ENCODE measurements at places on chromosomes 7 and 10.

GRCh38 chr7:130493275-130493873, 1.5 kb downstream of the MEST start:
- no peak for DNase-seq

DNA sequence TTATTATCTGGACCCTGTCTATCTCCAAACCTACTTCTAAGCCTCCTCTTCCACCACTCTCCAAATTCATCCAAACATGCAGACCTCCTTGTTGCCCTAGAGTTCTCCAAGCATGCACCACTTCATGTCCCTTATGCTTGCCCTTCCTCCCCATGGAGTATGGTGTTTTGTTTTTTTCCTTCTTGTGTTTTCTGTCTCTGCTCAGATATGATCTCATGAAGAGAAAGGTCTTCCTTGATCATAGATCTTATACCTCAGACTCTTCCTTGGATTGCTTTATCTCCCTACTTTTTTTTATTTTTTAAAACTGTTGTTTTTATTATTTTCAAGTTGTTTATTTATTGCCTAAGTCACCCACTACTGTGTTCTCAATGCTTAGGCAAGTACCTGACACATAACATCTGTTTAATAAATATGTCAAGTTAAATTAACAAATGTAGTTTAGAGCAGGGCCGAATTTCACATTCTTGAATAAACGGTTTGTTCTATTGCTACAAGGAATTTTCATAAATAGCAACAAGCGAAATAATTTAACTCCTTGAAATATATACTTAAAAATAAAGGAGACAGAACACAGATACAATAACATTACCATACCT, 84.5 kb downstream of the HGF start:
- no peak for DNase-seq

GRCh38 chr7:45146531-45147379, 10.8 kb upstream of the RAMP3 start:
- DNase-seq, result no peak

GRCh38 chr10:33039181-33039580, 81.2 kb upstream of the ITGB1 start:
- DNase-seq, result no peak

- DNase-seq, result peak; percentile 4
Observed at GRCh38 chr10:43595739-43596298, 10.4 kb upstream of the ZNF485 start.

- no peak for DNase-seq
Observed at GRCh38 chr10:133166504-133166827, 6.4 kb downstream of the KNDC1 start.

DNA sequence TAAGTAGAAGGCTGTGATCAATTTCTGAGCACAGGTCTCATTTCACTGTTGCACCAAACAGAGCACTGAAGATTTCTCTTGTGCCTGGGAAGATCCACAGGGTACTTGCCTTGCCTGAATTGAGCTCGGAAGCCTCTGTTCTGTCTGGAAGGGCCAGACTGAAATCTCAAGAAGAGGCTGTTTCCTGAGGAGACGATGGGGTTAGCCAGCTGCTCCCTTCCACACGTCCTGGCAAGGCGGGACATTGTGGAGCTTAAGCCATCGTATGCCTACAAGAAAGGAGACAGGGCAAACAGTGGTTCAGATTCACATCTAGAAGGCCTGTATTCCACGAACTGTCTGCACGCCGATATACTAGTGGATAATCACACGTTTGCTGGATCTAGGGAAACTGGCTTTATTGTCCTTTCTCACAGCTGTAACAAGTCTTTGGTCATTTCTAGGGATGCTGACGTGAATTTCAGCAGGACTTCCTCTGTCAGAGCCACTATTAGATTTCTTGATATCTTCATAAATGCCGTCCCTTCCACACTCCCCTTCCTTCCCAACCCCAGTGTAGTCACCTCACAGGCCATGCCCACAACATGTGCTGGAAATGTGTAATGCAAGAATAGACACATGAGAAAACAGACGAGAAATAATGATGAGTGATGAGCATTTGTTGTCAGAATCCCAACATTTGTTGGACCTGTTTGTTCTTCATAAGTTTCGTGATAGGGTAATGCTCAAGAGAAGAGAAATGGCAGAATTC, 137.2 kb upstream of the RSU1 start:
- no peak for DNase-seq

- no peak for DNase-seq
Observed at GRCh38 chr7:118158766-118159165, 25.2 kb upstream of the LSM8 start.

DNA sequence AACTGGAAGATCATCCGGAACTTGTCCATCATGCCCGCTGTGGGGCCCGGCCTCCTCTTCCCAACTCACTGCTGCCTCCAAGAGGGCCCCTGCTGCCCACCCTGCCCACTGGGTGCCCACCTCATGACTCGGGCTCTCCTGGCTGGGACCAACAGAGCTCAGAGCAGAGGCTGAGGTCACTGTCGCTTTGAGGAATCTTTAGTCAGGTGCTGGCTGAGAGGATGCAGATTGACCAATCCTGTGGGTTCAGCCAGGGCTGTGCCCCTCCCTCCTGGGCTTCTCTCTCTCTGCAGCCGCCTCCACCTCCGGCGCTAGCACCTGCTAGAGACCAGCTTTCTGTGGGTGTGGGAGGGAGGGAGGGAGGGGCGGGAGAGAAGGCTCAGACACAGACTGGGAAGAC, at the start of gene CALHM1:
CALHM1 (minus strand) TSS at position 181 of the 400 bp plus-strand sequence; CDS start at position 32, 149 bp downstream.
- DNase-seq, result no peak

GRCh38 chr10:23367896-23368595, 23.4 kb upstream of the C10orf67 start:
- DNase-seq, result no peak

GRCh38 chr10:4201866-4202825, 417.1 kb upstream of the KLF6 start:
- no peak for DNase-seq

DNA sequence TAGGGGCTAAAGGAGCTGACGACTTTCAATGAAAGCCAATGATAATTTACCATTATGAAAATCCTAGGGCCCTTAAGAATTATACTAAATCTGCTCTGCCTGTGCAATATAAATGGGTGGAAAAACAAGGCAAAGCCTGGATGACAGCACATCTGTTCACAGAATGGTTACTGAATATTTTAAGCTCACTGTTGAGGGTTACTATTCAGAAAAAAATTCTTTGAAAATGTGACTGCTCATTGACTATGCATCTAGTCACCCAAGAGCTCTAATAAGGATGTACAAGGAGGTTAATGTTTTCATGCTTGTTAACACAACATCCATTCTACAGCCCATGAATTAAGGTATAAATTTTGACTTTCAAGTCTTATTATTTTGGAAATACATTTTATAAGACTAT, 8.9 kb downstream of the DKK1 start:
- no peak for DNase-seq

DNA sequence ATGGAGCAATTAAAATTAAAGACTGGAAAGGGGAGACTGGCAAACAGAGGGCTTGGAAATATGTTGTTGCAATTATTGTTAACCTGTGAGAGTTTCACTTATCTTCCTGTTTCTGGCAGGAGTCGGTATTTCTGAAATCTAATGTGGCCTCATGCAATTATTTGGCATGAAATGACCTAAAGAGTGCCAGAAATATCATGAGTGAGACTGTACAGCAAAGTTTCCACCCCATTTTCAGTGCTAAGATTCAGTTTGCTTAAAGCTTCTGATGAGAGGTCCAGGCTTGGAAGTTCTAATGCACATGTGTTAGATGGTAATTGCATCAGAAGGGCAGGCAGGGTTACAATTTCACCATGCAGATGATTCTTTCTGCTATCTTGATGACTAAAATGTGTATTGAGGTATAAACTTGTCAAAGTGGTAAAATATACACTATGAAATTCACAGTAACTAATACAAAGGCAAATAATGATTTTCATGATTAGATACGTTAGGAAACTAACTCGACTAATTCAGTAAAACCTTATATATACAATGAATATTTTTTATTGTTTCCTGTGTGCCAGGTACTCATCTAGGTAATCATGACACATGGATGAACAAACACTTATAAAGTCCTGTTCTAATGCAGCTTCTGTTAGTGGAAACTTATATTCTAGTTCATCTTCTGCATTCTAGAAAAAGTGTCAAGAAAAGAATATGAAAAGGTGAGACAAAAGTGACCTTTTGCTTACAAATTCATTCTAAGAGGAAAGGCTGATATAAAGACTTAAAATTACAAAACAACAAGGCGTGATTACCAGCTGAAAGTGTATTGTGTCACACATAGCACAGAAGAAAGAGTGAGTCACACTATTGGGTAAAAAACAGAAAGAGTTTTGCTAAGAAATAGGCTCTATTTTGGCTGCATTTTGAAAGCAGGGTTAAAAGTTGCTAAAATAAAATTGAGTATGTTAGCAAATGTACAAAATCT, 533.4 kb upstream of the SEMA3D start:
- DNase-seq, result no peak

DNA sequence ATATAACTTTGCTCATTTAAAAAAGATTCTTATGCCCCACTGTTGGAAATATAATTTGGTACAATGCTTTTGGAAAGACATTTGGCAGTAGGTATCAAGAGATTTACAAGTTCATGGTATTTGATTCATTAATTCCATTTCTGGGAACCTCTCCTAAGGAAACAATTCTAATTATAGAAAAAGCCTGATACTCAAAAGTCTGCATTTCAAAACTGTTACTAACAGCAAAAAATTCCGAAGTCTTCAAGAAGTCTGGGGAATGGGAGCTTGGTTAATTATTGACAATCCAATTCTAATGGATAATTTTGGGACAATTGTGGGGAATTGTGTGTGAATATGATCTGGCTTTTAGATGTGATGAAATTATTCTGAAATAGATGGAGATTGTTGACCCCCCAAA, 59.6 kb downstream of the HDAC9 start:
- no peak for DNase-seq

DNA sequence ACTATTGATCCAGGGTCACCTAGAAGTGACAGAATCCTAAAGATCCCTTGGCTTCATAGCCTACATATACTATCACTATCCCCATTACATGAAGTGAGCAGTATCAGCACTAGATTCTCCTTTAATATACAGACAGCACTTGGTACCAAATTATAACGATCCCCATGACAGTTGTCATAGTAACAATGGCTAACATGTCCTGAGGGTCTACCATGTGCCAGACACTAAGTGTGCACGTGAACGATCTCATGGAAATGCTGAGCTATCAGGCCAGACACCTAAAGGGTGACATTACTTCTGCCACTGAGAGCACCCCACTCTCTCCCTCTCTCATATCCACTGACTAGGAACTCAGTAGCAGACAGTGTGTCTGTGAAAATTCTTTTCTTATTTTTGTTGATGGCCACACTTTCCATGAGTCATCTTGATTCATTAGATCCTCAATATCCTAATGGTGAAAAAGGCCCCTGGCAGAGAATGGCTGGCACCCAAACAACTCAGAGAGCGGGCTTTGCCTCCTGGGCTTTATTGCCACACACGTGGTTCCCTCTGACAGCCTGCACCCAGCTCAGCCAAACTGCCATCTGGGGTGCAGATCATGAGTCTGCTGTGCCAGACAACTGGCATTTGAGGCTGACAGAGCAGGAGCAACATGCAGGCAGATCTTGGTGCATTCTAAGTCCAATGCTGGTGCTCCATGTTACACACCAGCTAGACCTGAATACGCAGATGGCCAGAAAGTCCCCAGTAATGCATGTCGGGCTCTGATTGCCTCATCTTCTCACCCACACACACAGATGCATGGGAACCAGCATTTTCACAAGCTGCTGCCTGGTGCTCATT, 176.3 kb downstream of the DGKI start:
- no peak for DNase-seq

- no peak for DNase-seq
Observed at GRCh38 chr10:22317771-22318565, 1.8 kb downstream of the COMMD3 start.

- no peak for DNase-seq
Observed at GRCh38 chr7:122652876-122653275, 46.0 kb downstream of the RNF133 start.

DNA sequence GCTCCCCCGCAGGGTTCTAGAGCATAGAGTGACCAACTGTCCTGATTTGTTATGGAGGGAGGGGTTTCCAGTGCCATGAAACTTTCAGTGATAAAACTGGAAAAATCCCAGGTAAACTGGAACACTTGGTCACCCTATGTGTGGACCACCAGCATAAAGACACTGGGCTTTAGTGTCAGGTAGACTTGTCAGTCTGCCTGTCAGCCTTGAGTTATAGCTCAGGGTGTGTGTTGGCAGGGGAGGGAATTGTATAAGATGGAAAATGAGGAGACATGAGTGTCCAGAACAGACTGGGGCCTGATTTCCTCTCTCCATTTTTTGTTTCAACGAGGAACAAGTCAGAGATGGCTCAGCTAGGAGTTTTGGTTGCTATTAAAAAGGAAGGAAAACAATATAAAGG, 10.2 kb upstream of the EFCAB10 start:
- no peak for DNase-seq

DNA sequence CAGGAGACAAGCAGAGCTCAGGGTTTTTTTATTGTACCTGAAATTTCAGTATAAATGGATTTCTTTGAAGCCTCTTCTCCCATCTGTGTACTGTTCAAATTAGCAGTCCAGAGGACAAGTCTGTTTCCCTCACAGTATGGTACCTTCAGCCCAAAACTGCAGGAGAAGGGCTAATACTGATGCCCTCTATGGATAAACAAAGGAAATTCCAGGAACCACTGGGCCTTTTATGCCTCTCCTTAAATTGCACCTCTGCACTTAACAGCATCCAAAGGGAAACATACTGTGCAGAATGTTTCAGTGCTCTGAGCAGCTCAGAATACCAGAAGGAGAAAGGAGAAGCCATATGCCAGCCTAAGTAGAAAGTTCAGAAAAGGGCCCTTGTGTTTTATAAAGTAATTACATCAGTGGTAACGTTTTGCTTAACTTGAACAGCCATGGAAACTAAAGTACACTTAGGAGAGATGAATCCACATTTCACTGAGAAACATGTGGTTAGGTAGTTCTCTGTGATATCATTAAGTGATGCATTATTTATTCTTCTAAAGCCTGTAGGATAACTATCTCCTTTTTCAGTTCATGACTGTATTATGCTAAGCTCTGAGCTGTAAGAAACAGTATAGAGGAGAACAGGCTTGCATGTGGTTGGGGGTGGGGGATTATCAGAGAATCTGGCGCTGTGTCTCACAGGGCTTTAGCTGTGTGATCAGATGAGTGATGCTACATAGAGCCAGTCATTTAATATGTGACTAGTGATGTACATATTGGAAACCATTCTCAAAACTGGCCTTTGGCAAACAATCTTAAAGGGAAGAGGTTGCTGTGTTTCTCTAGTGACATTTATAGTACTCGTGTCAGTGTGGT, 111.3 kb downstream of the POU6F2 start:
- no peak for DNase-seq

All from stimulated activated CD8-positive, alpha-beta memory T cell treated with anti-CD3 and anti-CD28 coated beads, Interleukin-4, amount 100 ng/mL, for 24 hours (primary cell).